Prostate gland (tissue), 2 donors: ENCODE measurements at places on chromosomes 7 and 10. TPM values are rescaled to one million over a fixed set of nuclear protein-coding genes. Genes with fewer than 3 reads are reported as not detected.

- no peak for DNase-seq
Measured at GRCh38 chr7:22860784-22861482, 38.3 kb upstream of the TOMM7 start.

DNA sequence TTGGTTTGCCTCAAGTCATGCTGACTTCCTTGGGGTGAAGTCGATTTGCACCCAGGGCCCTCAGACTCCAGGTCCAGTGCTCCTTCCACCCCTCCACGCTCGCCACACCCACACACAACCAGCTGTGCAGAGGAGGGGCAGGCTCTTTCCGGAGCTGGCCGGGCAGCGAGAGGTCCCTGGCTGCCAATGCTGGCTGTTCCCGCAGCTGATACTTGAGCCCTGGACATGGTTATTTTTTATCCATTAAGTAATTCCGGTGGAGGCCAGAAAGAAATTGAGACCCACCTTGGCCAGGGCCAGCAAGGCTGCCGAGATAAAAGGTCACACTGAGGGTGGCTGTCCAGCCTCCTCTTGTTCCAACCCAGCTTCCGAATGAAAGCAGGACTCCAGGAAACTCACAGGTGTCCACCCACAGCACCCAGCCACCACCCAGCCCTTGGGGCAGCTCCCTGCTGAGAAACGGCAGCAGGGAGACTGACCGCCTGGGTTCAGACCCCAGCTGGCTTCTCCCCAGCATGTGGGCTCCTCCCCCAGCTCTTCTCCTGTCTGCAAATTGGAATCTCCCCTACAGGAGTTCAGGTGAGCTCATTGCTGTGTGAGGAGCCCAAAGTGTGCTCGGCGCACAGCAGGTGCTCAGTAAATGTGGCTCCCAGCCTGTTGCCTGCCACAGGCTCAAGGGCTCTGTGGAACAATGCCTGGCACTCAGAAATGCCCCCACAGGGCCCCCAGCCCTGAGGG, 77.8 kb downstream of the PDGFA start:
- no peak for DNase-seq

ARHGEF35 gene
- 9.7 TPM for total RNA-seq

DNA sequence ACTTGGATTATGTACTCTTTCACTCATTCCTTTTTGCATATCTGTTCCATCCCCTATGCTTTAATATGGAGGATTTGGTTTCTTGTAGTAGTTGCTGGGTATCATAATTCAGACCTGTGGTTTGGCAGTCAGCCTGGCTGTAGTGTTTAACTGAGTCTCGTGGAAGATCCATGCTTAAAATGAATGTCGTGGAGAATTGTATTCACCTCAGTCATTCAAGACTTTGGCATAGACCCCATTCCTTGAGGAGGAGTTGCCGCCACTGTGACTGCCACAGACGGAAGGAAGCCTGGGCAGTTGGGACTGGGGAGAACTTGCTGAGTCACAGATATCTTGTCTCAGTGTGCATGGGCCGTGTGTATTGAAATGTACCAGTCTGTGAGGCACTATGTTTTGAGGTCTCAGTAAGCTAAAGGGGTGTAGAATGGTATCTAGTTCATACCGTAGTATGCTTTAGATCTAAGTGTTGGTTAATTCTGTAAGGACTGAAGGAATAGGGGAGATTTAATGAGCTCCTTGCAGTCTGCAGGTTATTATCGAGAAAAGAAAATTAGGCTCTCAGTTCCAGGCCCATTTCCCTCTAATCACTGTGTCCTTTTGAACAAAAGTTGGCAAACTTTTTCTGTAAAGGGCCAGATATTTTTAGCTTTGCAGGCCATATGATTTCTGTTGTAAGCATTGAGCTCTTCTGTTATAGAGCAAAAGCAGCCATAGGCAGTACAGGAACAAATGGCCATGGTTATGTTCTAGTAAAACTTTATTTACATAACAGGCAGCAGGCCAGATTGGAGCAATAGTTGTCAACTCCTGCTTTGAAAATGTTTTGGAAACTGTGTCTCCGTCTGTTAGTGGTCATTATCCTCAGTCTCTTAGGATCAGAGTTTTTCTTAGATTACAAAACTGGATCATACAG, 76.8 kb downstream of the TPST1 start:
- DNase-seq = no peak

- peak; percentile 80 for DNase-seq
Measured at GRCh38 chr7:131057015-131057793, 270.5 kb upstream of the MKLN1 start.

DNA sequence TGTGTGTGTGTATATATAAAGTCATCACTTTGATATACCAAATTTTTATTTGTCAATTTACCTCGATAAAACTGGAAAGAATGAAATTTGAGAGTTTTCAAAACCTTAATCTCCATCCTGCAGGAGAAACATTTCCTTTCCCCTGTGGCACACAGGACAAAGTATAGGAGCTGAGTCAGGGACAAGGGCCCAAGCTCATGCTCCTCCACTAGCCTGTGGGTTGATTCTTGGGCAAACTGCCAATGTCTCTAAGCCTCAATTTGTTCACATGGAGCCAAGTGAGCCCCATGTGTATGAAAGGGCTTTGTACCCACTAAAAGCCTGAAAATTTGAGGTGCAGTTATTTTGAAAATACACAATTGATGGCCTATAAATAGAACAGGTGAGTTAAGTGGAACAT, 60.3 kb upstream of the IL6 start:
- no peak for DNase-seq

MYO1G gene
- total RNA-seq = 1.9 TPM

DNA sequence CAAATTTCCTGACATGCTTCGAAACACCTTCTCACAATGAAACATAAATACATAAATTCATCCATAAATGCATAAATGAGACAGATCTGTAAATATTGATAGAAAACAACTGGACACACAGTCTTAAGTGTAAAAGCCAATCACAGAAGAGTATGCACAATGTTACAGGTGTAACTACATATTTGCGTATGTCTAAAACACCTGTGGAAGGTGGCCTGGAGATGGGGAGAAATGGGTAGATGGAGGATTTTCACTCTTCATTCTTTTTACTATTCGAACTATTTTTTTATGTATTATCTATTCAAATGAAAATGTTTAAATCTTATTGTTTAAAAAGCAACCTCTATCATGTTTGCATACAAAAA, 860 bp downstream of the IQUB start:
- DNase-seq = no peak

MICALL2 gene
- total RNA-seq = 42.0 TPM

COL17A1 gene
- total RNA-seq = 47.6 TPM

SNX10 gene
- total RNA-seq = 4.7 TPM

VWDE gene
- total RNA-seq = 2.7 TPM

GRCh38 chr7:155257482-155258225, 40.0 kb upstream of the INSIG1 start:
- peak; percentile 56 for DNase-seq

GRCh38 chr7:101664893-101665471, 35.9 kb upstream of the MYL10 start:
- DNase-seq = no peak

GRCh38 chr10:132946806-132947546, 4.6 kb upstream of the CFAP46 start:
- DNase-seq = no peak

ERVW-1 gene
- not detected for total RNA-seq

GRCh38 chr10:92241501-92241900, 49.4 kb downstream of the CPEB3 start:
- DNase-seq = no peak

GRCh38 chr7:111987115-111987826, 218.9 kb downstream of the DOCK4 start:
- DNase-seq = no peak

BTBD16 gene
- total RNA-seq = not detected

GRCh38 chr10:74799721-74800221, 26.6 kb upstream of the KAT6B start:
- DNase-seq = peak; percentile 14

GNG11 gene
- 6.1 TPM for total RNA-seq

- no peak for DNase-seq
Measured at GRCh38 chr7:945147-945555, 9.3 kb downstream of the ADAP1 start.

DNA sequence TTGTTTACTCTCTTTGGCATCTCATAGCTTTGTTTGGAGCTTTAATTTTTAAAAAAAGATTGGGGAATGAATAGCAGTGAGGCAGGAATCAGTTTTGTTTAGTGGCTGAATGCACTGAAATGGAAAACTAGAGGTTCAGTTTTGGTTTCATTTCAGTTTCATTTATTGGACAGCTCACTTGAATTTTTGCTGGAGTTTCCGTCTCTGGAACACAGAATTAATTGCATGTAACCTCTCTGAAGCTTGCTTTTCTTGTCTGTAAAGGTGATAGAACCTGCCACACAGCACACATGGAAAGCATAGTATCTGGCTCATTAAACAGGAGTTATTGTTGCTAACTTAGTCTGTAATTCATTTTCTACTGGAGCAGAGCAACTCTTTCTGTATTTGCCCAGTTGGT, 7.1 kb downstream of the GRM8 start:
- DNase-seq = no peak

- no peak for DNase-seq
Measured at GRCh38 chr7:28469562-28469961, 57.2 kb downstream of the CREB5 start.

OPN4 gene
- not detected for total RNA-seq

DNA sequence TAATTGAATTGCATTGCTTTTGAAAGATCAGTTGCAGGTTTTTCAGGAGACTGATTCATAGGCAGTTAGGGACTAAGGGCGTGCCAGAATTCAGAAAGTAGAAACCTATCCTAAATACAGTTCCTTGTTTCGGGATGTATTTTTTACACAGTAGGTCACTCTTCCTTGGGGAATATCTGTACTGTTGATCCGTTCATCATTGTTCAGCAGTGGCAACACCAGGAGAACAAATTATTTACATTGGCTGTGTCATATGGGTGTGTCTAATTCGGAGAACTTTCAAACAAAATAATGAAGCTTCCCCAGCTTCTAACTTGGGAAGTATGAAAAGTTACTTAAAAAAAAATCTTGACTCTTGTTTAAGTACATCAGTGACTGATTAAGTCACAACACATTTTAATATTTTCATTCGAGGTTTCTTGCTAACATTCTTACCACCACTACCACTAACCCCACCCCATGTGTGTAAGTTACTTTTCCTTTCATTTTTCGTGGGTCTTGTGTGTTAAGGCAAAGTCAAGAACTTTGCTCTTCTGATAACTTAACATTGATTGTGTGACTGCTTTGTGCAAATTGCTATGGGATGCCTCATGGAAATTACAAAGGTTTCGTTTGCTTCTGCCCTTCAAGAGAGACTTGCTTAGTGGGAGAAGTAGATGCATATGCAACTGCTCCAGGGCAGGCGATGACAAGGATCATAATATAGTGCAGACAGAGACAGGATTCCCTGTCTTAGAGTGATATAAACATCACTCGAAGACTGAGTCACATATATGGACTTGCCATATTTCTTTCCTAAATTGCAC, 43.8 kb upstream of the RPA3 start:
- no peak for DNase-seq

DNA sequence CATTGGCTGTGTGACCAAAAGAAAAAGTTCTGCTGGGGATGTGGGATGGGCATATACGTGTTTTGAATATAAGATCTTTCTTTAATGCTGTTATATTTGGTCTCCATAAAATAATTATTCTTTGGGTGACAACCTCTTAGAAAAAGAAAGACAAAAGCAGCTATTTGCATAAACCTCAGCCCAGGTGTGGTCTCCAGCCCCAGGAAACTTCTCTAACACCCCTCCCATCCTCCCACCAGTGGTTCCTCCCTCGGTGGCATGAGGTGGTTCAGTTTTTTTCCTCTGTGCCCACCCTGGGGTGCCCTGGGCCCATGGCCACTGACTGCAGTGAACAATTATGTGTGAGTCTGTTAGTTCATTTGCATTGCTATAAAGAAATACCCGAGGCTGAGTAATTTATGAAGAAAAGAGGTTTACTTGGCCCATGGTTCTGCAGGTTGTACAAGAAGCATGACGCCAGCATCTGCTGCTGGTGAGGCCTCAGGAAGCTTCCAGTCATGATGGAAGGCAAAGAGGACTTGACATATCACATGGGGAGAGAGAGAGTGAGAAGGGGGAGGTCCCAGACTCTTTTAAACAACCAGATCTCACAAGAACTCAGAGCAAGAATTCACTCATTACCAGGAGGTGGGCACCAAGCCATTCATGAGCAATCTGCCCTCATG, 165.9 kb downstream of the CUX1 start:
- DNase-seq = no peak

GRCh38 chr7:96188174-96188581, 133.7 kb downstream of the SLC25A13 start:
- DNase-seq = no peak

NME8 gene
- total RNA-seq = 0.91 TPM

- no peak for DNase-seq
Measured at GRCh38 chr10:67609996-67610793, 85.8 kb downstream of the CTNNA3 start.

DNA sequence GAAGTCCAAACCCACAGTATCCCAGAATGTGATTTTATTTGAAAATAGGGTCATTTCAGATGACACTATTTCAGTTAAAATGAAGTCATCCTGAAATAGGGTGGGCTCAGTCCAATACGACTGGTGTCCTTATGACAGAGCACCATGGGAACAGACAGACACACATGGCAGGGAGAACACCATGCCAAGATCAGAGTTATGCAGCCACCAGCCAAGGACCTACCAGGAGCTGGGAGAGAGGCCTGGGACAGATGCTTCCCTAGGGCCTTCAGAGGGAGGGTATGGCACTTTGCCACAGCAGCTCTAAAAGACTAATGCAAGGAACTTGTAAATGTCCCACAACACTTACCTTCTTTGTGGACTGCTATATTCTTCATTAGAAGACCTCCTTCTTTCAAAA, 226.5 kb downstream of the NEBL start:
- no peak for DNase-seq

DNA sequence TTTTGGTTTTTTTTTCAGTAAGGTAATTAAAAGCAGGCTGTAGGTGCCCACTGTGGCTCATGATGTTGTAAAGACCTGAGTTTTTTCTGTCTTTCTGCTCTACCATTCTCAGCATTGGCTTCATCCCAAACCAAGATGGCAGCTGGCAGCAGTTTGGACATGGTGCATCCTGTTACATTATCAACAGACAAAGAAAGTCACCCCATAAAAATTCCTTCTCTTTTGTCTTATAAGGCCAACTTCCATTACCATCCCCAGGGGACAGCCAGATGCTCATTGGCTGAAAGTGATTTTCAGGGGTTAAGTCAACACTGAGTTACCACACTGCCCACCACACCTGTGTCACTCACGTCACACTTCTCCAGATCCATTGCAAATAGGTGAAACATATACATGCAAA, 558.4 kb downstream of the SDK1 start:
- no peak for DNase-seq

GRCh38 chr7:105678811-105679495, 97.7 kb upstream of the EFCAB10 start:
- peak; percentile 61 for DNase-seq

DNA sequence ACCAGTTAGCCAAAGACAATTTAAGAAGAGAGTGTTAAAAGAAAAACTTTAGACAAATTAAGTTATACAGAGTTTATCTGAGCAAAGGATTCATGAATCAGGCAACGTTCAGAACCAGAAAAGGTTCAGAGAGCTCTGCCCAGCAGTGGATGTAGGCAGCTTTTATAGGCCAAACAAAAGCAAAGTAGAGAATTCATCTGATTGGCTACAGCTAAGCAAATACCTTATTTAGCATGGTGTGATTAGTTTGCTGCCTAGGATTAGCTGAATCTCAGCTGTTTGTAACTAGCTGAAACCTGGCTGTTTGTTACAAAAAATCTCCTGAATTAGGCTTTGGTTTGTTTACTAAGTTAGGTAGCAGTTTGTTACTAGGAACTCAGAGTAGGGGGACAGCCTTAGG, 66.0 kb downstream of the SLC25A40 start:
- no peak for DNase-seq

CXCL12 gene
- total RNA-seq = 6.9 TPM
